ENCODE measurements at places on chromosomes 3 and 15.

GRCh38 chr15:25392806-25393205, 46.0 kb downstream of the UBE3A start:
- no peak for DNase-seq

- DNase-seq: no peak
Observed at GRCh38 chr15:89105147-89105546, 16.9 kb downstream of the ABHD2 start.

- no peak for DNase-seq
Observed at GRCh38 chr15:95758451-95758850, 572.0 kb upstream of the NR2F2 start.

DNA sequence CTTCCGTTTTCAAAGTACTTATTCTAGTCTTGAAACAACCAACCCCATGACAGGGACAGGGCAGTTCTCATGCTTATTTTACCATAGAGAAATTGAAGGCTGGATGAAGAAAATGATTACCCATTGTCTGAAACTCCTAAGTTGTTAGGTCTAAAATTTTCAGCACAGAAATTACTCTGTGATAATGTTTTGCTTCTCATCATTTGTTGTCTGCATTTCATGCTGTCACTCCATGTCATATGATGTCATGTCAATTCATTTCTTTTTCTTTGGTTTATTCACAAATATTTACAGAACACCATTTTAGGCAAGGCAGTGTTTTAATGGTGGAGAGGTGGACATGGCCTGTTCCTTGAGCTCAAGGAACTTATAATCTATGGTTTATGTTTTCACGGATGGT, 98.2 kb upstream of the RASGRP1 start:
- DNase-seq: no peak

DNA sequence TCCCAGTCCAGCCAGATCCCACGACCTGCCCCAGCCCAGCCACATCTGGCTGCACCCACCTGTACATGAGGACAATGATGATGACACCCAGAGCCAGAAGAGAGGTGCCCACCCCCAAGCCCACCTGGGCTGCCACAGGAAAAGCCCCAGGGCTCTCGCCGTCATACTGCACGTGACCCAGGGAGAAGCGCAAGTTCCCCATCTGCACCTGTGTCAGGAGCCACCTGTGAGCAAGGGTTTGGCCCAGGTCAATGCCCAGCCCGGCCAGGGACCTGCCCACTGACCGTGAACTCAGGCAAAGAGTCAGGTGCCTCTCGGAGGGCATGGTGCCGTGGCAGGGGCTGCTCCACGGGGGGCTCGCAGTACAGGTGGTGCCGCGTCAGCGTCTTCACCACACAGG, 16.3 kb downstream of the PLXNB1 start:
- DNase-seq: no peak

DNA sequence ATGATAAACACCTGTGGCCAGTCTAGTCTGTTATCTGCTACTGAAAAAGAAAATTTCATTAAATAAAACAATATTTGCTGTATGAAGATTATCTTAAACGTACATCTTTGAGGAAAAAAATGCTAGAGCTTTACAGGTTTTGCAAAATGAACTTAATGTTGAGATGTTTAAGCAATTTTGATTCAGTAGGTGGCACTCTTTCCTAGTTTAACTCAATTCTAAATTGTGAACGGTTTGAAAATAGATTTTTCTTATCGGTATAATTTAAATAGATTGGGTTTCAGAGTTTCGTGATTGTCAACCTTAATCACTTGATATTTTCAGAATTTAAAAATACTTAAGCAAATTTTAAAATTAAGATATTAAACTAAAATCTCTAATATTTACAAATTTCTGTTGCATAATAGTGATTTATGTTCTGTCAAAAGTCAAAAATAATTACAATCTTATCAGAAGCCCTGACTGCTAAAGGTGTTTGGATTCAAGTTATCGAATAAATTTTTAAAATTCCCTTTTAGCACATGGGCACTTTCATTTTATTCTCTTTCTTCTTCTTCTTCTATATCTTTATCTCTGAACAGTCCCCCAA, 7.0 kb upstream of the RNF111 start:
- DNase-seq: no peak

DNA sequence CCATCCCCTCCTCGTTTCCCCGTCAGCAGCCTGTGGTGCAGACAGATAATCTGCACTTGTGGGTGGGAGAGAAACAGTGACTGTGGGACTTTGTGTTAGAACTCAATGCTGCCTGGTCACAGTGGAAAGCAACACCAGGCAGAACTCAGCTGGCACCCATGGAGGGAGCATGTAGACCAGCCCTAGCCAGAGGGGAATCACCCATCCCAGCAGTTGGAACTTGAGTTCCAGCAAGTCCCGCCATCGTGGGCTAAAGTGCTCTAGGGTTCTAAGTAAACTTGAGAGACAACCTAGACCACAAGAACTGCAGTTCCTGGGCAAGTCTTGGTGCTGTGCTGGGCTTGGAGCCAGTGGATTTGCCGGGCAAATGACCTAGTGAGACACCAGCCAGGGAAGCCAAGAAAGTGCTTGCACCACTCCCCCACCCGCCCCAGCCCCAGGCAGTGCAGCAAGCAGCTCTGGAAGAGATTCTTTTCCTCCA, 24.4 kb downstream of the ISG20 start:
- no peak for DNase-seq

GRCh38 chr3:58326267-58326900, 6.3 kb upstream of the PXK start:
- DNase-seq: no peak
